ENCODE measurements at places on chromosomes 16 and 17.

DNA sequence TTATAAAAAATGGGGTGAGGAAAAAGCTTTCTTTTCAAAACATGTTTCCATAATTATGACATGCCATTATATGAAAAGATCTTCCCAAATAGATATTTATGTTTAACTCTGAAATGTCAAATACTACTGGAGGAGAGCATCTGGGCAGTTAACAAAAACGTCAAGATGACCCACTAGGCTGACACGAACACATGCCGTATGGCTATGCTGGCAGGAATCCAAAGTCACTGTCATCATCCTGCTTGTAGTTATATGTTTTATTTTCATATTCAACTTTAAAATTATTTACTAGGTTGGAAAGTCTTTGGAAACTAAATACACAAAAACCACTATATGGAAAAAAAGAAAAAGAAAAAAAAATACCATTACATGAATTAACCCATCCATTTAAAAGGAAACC lies 27.3 kb downstream of the ANKFY1 start:
- no peak for DNase-seq

GRCh38 chr17:40349477-40349894 lies 15.1 kb downstream of the GJD3 start:
- no peak for DNase-seq

DNA sequence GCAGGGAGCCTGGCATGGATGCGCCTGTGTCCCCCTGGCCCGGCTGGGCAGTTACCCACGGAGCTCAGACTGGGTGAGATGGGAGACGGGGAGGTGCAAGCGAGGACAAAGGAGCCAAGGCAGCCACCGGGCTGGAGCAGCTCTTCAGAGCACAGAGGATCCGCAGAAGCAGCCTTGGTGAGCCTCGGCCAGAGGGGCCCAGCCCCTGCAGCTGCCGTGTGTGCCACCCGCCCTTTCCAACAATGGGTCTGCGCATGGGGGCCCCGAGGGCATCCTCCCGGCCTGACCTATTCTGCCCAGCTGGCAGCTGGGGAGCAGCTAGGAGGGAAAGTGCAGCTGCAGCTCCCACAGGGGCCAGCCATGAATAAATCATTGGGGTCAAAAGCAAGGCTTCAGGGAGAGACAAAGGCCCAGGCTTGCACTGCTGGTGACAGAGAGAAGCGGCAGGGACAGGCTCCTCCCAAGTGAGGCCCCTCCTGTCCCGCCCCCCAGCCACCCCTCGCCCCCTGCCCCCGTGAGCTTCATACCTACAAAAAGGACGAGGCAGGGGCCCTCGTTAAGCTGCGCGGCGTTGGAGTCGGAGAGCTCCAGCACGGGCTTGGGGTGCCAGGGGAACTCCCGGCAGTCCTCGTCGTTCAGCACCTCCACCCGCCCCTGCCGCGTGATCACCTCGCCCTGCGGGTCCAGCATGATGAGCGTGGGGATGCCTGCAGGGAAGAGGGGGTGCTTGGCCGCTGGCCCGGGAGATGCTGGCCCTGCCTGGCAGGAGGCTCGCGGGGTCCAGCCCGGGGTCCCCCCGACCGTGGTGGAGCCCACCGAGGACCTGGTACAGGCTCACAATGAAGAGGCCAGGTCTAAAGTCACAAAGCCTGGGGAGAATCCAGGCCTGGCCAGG lies 22.6 kb downstream of the MRM3 start:
- no peak for DNase-seq

DNA sequence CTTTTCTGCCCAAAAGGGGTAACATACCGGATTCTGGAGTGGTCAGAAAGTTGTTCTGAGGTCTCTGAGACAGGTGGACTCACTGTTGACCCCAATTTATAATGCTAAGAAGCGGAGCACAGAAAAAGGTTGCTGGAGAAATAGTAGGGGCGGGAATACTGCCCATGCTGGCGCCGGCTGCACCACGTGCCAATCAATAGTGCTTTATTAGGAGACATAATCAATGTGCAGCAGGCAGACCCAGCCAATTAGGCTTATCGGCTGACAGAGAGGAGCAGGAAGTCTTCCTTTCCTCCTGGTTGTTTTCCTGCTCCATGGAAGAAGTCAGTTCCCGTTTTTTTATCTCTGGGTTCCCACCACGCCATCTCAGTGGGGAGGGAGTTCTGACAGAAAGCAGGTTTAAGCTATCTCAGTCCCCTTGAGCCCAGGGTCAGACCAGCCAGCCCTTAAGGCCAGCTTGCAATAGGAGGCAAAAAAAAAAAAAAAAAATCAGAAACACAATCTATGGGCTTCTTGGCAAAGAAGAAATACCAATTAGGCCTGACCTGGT lies 68.2 kb upstream of the IRX6 start:
- no peak for DNase-seq

GRCh38 chr16:27839419-27839818 lies 224.1 kb downstream of the GSG1L start:
- no peak for DNase-seq

Data from HAP-1 (cell line).